ENCODE measurements at places on chromosomes 4 and X.
A peak's percentile ranks its signal among the peaks of the same experiment; 100 is the strongest.

DNA sequence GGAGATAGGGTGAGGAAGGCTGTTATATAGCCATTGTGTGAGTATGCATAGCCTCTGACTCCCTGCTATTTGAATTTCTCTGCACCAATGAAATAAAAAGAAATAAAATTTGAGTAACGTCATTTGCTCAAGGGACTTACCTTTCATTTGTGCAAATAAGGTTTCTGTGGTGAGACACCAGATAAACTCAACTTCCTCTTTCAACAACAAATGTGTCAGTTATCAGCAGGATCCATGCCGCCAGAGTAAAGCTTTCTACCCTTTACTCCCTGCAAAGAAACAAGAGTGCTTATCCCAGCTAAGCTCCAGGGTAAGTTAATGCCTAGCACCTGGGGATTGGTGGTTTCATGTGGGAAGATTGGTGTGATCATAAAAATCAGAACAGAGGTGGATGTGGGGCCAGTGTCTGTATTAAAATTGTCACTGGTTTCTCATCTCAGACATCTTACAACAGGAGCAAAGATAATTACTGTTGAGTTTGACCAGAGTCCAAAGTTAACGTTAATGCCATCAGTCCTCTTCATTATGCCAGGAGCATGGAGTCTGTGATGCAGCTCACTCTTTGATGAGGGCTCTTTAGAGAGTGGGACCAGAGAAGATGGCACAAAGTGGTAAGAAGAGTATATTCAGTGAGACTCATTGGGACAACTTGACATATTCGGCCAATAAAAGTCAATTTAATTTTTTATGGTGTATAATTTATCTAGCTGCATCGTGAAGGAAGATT is at the start of gene P2RY10:
Gene P2RY10, plus strand, starts transcription at position 206 of the 727 bp plus-strand sequence. CDS start 15,130 bp downstream, outside the sequence.
- no peak for DNase-seq

GRCh38 chrX:152641256-152641875 is 3.7 kb downstream of the GABRQ start:
- no peak for DNase-seq

GRCh38 chr4:7189475-7190277 is 2.7 kb upstream of the SORCS2 start:
- no peak for DNase-seq

DNA sequence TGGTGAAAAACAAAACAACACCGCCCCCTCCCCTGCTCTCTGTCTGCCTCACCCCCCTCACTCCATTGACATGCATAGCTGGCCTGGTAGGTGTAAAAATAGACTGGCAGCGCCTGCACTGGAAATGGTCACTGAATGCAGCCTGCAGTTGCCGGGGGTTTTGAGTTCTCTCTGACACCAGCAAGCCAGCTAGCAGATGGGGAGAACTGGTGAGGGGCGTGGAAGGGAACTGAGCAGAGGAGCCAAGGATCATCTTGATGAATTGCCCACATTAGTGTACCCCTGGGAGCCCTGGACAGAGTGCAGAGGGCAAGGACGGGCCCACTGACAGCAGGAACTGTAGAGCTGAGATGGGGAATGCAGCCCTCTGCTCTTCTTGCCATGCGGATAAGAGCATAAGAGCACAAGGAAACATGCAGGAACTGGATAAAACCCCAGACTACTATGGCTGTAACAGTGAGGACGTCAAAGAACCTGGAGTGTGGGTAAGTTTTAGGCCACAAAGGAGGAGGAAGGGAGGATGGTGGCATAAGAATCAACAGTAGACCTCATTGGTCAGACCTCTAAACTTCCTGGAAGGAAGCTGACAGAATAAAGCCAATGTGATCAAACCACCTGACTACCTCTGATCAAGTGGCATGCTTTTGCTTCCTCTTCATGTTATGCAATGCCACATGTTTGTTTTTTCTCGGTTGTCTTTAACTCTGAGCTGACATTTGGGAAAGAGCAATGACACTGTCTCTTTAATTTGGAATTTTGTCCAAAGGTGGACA is 96.3 kb downstream of the ANK2 start:
- DNase-seq: peak; percentile 33

- DNase-seq: no peak
Observed at GRCh38 chr4:63553123-63553522, 856.1 kb downstream of the TECRL start.

DNA sequence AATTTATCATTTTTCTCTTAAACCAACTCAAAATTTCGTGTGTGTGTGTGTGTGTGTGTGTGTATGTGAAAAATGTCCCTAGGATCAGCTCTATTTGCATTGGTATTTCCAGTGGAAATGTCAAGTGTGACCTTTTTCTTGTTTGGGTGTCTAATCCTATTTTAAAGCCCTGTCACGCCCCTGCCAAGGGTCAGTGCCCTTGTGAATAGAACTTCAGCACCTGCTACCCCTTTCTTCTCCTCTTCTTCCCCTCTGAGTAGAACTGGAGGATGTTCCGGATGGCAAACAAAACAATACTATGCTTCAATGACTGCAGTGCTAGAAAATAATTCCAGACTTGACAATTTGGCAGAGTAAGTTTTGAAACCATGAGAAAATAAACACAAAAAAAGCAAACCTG is 67.3 kb downstream of the SPRY1 start:
- no peak for DNase-seq

DNA sequence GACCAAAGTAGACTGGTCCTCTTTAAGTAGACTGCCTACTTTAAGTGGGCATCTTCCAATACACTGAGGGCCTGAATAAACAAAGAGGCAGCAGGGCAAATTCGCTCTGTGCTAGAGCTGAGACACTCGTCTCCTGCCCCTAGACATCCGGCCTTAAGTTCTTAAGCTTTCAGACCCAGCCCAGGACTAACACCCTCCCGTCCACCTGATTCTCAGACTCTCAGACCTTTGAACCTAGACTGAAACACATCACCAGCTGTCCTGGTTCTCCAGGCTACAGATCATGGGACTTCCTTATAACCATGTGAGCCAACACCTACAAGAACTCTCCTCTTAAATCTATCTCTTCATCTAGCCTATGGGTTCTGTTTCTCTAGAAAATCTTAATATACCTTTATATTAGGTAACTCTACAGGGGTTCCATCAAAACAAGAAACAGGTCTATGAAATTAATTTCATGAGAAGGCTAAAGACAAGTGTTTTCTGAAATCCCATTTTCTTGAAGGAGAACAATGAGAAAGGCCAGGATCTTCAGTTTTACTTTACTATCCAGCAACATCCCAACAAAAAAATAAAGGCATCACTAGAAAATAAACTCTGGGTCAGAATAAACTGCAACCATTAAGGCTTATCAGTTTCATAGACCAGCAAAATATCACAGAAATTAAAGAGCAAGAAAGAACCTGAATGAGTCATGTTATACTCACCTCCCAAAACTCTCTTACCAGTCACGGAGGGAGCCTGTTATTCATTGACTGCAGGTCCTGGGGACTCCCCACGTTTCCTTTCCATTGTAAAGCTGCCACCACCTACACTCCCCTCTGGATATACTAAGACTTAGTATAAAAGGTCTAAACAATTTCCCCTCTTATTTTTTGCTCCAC is 14.8 kb downstream of the ADGRA3 start:
- DNase-seq: no peak

GRCh38 chr4:2257361-2258081 is 4.4 kb downstream of the MXD4 start:
- DNase-seq: peak; percentile 34

GRCh38 chrX:104432321-104432720 is 133.7 kb upstream of the IL1RAPL2 start:
- DNase-seq: no peak

- no peak for DNase-seq
Observed at GRCh38 chr4:107261241-107261874, 225.2 kb upstream of the DKK2 start.

DNA sequence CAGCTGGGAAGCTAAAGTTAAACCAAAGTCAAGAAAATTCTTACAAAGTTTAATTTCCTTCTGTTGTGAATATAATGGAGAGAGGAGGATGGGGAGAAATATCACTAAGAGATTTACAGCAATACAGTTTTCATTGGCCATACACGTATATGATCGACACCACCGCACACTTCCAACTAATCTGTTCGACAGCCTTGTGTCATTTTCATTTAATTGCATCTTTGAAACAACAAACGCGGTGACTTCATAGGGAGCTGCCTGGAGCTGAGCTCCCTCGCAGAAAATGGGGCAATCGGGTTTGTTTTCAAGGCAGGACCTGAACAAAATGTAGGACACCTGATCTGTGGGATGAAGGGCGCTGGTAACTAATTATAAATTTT is 1.3 kb downstream of the PTPN13 start:
- no peak for DNase-seq

DNA sequence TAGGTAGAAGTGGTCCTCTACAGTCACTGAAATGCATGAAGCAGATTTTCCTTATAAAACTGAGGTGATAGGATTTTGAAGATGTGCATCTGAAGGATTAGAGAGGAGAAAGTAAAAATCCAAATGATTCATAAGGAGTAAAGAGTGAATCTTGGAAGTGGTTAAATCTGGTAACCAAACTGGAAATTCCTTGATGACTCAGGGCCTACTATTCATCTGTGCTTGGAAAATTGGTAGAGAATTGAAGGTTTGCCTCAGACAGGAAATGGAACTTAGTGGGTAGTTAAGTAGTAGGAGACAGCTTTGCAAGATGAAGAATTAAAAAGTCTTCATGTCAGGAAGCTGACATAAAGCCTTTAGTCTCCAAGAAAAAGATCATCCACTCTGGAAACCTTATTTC is 368.9 kb upstream of the CTSO start:
- DNase-seq: no peak

DNA sequence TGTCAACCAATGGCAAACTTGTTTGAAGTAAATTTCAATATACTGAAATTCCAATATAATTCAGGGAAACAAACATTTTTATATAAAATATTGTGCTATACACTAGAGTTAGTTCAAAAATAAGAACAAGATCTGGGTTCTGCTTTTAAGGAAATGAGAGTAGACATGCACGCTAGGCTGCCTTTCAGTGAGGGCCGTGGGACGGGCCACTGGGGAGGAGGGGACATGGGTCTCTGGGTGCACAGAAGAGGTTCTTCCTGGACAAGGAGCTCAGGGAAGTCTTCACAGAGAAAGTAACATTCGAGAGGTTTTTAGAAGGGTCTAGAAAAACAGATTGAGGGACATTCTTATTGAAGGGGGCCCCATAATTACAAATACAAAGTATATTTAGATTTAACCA is 64.4 kb downstream of the SHROOM3 start:
- no peak for DNase-seq

GRCh38 chr4:1544861-1545281 is 138.6 kb upstream of the NKX1-1 start:
- DNase-seq: no peak

- DNase-seq: no peak
Observed at GRCh38 chr4:113784497-113785250, 23.1 kb upstream of the CAMK2D start.

DNA sequence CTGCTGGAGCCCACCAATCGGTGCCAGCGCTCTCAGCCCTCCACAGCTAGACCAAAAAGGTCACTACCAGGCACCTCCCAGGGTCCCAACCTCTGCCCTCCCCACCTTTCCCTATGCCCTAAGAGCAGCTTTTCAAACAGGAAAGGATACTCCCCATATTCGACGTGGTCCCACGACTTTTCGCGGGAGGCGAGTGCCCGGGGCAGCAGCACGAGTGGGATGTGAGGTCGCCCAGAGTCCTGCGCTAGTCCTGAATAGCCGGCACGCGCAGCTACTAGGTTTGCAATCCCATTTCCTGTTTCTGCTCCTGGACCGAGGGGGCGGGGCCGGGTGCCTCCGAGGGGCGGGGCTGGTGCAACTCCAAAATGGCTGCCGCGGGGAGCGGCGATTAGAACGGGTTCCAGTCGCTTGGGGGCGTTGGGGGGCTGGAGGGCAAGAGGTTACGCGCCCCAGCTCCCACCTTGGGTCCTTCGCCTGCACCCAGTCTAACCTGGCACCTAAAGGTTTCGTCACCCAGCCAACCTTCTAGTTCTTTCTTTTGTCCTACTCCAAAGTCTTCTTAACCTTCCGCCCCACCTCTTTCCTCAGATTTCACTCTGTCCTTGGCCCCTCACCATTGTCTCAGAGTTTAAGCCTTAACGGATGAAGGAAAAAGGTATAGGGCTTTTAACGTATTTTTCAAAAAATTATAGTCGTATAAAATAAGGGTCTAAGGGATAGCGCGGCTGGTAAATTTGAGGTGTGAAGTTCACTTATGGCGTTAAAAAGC is 85.0 kb upstream of the TENT5D start:
- peak; percentile 66 for DNase-seq

DNA sequence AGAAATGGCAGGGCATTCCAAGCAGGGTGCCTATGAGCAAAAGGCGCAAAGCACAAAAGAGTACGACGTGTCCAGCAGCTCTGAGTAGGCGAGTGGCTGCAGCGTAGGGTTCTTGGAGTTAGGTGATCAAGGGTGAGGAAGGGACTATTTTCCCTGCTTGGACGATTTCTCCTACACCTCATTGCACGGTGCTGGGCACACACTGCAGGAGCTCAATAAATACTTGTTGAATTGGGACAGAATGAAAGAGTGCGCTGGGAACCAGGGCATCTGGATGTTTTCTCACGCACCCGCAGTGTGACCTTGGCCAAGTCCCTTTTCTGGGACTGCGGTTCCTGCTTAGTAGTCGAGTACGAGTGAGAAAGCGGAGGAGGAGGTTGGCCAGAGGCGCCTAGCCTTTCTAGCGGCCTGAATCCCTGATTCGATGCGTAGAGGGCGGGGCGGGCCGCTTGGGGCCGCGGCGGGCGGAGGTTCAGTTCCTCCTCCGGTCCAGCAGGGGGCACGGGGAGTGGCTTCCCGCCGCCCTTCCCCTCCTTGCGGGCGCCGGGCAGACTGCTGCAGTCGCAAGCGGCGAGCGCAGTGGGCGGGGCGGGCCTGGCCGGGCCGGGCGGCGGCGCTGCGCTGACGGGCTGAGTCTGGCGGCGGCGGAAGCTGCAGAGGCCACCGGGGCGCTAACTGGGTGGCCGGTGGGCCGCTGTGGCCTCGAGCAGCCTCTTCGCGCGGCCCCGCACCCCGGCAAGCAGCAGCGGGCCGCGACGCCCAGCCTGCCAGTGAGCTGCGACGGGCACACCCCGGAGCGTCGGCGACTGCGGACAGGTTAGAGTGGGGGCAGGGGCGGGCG is at the start of gene FAM199X:
Gene FAM199X, plus strand, starts transcription at position 560 of the 841 bp plus-strand sequence. CDS start 333 bp downstream, outside the sequence.
- peak; percentile 81 for DNase-seq

GRCh38 chr4:76458297-76458696 is 23.3 kb downstream of the SHROOM3 start:
- DNase-seq: no peak

DNA sequence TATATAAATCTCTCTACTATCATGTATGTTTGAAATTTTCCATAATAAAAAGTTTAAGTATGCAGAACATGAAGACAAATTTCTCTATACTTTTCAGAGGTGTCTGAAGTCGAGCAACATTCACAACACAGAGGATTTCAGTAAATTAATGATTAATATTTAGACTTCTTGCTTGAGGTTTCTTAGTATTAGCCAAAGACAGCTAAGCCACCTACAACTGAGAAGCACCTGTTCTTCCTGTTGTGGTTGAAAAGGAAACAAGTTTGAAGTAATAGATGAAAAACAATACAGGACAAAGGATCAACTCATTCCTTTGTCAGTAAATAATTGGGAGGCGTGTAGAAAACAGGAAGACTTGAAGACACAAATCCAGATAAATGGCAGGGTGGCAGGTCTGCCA is 21.1 kb downstream of the SCML1 start:
- no peak for DNase-seq

DNA sequence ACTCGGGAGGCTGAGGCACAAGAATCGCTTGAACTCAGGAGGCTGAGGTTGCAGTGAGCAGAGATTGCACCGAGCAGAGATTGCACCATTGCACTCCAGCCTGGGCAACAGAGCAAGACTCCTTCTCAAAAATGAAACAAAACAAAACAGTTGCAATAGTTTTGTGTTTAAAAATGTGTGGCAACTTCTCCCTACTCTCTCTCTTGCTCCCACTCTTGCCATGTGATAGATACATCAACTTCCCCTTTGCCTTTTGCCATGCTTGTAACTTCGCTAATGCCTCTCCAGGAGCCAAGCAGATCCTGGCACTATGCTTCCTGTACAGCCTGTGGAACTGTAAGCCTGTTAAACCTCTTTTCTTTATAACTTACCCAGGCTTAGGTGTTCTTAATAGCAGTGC is 52.5 kb upstream of the INTU start:
- no peak for DNase-seq
